Lower leg skin (tissue), 4 donors: ENCODE measurements at places on chromosomes 6 and 20. TPM values are rescaled to one million over a fixed set of nuclear protein-coding genes. Genes with fewer than 3 reads are reported as not detected.

The CLPSL1 gene
- not detected for total RNA-seq

The RFX6 gene
- total RNA-seq, result not detected

The PARD6B gene
- total RNA-seq, result 10.5 TPM

The SMPDL3A gene
- 120 TPM for total RNA-seq

The RHAG gene
- total RNA-seq, result not detected

The WFDC12 gene
- total RNA-seq, result 5.0 TPM

The CALHM6 gene
- not detected for total RNA-seq

The SLC35D3 gene
- 0.10 TPM for total RNA-seq

The SLC32A1 gene
- total RNA-seq, result not detected

The XKR7 gene
- not detected for total RNA-seq

The BLCAP gene
- total RNA-seq, result 102 TPM

The SLC35B3 gene
- total RNA-seq, result 7.6 TPM

The PPP1R16B gene
- total RNA-seq, result 3.0 TPM

The SCAF8 gene
- 39.2 TPM for total RNA-seq

The GJA1 gene
- total RNA-seq, result 349 TPM

The NTSR1 gene
- 0.13 TPM for total RNA-seq

The SLC44A4 gene
- 4.4 TPM for total RNA-seq
